ENCODE measurements at places on chromosomes 5 and 9.

DNA sequence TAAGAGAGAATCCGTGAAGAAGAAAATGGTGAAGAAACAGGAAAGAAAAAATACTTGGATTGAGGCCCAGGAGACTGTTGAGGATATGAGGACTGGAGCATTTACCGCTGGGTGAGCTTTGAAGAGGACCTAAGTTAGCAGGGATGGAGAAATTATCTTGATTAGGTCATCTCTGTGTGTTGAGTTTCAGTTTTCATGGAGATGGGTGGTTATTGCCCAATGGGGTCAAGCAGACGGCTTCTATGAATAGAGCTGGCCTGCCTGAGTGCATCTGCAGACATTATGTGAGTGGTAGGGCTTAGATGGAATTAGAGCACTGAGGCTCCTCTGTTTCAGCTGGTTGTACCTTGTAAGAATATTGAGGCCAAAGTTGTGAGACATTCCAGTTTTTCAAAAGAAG, 245.4 kb upstream of the FBXL7 start:
- no peak for DNase-seq

- DNase-seq = no peak
Measured at GRCh38 chr9:93020771-93021670, 37.5 kb upstream of the SUSD3 start.

GRCh38 chr9:74556685-74557084, 59.5 kb downstream of the RORB start:
- no peak for DNase-seq

GRCh38 chr9:94638335-94639060, 820 bp downstream of the FBP1 start:
- peak; percentile 48 for DNase-seq

DNA sequence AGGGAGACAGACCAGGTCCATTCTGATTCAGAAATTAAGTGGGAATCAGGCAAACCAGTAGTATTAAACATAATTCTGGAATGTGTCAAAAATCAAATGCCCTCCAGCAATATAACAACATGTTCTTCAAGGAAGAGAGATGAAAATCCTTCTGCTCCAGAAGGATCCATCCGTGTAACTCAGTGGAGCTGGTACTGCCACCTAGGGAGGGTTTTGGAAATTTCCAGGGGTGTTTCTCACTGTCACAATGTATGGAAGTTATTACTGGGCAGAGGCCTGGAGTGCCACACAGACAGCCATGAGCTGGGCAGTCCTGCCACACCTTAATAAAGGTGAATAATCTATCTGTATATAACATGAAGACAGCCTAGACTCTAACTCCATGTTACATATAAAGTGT, 87.5 kb downstream of the TTLL11 start:
- no peak for DNase-seq

- no peak for DNase-seq
Measured at GRCh38 chr9:90925581-90926257, 124.1 kb downstream of the SYK start.

Data from HL-60 (cell line).